Cardiac septum (tissue), 1 donor: ENCODE measurements at places on chromosomes 3 and 15. TPM values are rescaled to one million over a fixed set of nuclear protein-coding genes. Genes with fewer than 3 reads are reported as not detected.
A peak's percentile ranks its signal among the peaks of the same experiment; 100 is the strongest.

DNA sequence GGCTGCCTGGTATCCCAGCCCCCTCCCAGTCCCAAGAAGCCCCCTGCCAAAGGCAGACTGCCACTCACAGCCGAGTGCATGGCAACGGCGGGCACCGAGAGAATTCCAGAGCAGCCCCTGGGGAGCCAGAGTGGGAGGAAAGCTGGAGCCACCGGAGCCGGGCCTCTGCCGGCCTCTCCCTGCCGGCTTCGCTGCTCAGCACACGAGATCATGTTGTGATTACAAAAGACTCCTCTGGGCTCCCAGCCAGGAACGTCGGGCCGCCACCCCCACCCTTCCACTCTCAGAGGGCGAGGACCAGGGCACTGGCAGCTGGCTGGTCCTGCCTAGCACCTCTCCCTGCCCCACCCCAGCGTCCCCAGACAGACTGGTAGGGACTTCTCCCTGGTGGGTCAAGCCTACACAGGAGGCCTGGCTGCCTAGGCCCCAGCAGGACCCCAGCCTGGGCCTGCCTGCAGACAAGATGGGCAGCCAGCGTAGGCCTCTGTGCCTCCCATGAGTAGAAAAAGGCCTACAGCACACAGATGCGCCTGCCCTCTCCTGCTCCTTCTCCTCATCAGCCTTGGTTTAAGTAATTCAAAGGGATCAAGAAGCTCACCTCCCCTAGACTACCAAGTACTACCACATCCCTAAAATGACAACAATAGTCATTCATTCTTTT is at the start of gene CCDC9B:
Gene CCDC9B (minus strand): TSS at position 200 of the 661 bp plus-strand sequence. CDS start 120 bp downstream, at position 80.
- DNase-seq, result peak; percentile 95

GRCh38 chr15:79168922-79169456 is 78.4 kb upstream of the RASGRF1 start:
- DNase-seq, result peak; percentile 70

DNA sequence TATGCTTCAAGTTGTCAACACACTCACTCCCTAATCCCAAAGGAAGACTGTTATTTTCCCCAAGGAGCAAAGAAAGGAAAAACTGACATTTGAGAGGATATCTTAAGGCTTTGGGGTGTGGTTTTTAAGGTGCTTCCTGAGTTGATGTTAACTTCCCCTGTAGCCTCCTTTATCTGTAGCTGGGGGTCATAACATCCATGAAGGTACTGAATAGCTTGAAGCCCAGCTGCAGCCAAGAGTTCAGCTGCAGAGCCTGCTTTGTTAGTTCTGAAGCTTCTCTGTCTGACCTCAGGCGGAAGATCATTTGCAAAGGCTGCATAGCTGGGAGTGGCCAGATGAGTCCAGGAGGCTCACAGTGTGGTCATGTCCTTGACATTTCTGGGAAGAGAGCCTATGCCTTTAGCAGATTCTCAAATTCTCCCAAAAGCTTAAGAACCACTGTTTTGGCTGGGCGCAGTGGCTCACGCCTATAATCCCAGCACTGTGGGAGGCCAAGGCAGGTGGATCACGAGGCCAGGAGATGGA is 165.4 kb downstream of the SV2B start:
- DNase-seq, result no peak

GRCh38 chr15:80890341-80891005 is 99.1 kb downstream of the MESD start:
- DNase-seq, result no peak

DNA sequence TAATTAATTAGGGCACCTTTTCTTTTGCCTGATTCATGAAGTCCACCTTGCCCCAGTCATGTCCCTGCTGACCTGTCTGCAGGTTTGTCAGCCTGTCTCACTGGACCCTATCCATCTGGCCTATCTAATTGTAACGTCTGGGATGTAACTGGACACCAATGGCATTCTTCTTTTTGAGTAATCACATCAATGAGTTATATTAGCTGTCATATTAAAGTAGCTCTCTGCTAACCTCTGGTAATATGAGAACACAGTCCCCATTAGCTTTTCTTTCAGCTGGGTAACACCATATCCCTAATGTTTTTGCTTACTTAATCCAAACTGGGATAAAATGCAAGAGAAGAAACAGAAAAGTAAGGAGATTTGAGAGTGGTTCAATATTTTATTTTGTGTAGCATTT is 166.2 kb upstream of the VEPH1 start:
- DNase-seq, result no peak

TM4SF4 gene
- total RNA-seq, result not detected

ARL14 gene
- not detected for total RNA-seq

CLSTN2 gene
- 3.9 TPM for total RNA-seq

DNA sequence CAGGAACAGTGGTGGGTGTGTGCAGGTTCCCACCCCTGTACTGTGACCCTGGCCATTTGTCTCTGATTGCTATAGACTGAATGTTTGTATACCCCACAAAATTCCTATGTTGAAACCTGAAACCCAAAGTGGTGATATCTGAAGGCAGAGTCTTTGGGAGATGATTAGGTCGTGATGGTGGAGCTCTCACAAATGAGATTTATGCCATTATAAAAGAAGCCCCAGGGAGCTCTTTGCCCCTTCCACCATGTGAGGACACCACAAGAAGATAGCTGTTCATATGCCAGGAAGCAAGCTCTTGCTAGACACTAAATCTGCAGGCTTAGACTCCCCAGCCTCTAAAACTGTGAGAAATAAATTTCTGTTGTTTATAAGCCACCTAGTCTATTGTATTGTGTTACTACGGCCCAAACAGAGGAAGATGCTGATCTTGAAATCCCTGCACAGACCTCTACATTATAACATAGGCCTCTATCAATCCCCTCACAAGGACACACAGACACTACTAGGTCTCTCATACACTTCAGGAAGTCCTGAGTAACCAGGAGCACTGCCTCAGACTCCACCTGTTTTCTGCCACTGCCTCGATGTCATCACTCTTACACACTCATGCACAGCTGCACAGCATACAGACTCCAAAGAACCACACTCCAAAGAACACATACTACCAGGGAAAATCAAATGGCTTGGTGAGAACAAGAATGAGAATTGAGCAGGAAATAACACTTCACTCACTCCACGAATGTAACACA is 14.7 kb downstream of the IGSF11 start:
- no peak for DNase-seq

P3H2 gene
- 17.7 TPM for total RNA-seq

DNA sequence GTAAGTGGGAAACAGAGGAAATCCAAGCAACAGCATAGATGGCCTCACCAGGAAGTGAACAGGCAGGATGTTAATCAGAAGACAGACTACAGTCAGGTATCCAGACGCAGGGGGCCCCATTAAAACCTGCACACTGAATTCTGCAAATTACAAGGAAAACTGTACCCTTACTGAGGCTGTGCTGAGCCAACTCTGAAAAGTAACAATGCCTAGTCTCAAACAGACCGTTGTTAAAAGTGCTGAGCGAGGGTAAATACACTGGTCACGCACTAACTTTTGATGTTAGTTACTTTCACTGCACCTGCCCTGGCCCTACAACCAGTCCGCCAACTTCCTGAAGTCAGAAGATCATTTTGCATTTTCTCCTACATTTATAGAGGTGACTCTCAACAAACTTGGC is 1.0 kb downstream of the TAMM41 start:
- DNase-seq, result no peak

- no peak for DNase-seq
These were observed 92.2 kb downstream of the TBC1D2B start for GRCh38 chr15:77985031-77985930.

DNA sequence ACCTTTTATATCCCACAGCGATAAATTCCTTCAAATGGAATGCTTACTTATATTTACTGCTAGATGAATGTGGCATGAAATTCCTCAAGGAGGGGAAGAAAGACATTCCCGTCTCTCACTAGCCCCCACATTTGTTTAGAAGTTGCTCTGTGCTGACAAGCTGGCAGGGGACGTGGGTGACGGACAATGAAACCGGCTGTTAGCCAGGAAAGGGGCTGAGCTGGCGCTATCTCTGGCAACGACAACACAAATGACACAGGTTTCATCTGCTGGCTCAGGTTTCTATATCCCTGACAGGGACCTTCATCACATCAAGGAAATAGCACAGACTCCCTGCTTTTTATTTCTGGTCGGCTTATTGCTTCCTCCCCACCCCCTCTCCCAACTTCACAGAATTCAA is 15.8 kb downstream of the RUVBL1 start:
- no peak for DNase-seq

GRCh38 chr3:182760576-182761164 is 32.6 kb upstream of the ATP11B start:
- DNase-seq, result no peak

DNA sequence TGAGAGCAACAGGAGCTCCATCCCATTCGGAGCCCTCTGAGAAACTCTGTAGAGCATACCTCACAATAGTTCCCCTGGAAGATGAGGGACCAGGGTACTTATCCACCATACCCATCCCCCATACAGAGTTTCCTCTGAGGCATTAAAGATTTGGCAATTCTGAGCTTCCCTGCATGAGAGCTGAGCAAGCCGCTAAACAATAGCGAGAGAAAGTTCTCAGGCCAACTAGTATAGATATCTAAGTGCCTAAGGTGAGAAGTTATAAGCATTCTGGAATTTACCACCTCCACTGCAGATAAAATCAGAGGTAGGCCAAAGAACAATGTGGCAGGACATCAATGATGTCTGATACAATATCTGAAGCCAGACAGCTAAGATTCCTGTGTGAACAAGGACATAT is 129.1 kb upstream of the MBNL1 start:
- DNase-seq, result no peak

DNA sequence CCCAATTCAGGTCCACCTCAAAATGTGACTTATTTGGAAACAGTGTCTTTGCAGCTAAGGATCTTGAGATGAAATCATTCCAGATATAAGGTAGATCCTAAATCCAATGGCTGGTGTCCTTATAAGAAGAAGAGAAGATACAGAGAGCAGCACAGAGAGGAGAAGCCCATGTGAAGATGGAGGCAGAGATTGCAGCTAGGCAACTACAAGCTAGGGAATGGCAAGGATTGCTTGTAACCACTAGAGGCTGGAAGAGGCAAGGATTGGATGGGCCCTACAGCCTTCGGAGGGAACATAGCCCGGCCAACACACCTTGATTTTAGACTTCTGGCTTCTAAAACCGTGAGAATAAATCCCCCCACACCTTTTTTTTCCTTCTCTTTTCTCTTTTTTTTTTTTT is 38.5 kb downstream of the SYN2 start:
- no peak for DNase-seq

IL17RE gene
- 1.1 TPM for total RNA-seq

GRCh38 chr3:188941103-188941502 is 230.7 kb upstream of the TPRG1 start:
- no peak for DNase-seq

- DNase-seq, result no peak
These were observed 184.1 kb upstream of the MBNL1 start for GRCh38 chr3:152084441-152085158.

- DNase-seq, result no peak
These were observed 5.8 kb upstream of the DBR1 start for GRCh38 chr3:138180375-138181029.

DNA sequence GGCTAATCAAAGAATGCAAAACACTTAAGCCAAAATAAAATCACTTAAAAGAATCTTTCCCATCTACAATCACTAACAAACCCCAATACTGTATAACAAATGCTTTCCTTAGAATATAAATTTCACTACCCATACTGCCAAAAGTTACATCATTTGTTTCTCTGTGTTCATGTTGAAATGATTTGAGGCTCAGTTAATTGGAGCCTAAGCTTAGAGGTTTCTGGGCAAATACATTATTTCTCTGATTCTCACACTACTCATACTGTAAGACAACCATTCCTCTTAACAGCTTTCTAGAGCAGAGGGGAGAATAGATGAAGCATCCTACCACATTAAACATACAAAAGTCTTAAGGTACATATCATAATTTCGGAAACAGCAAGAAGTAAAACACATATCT is 2.1 kb downstream of the RIOX2 start:
- DNase-seq, result no peak

GRCh38 chr15:29635513-29636098 is 186.7 kb downstream of the TJP1 start:
- DNase-seq, result no peak

- no peak for DNase-seq
These were observed 126.0 kb downstream of the THRB start for GRCh38 chr3:24368605-24369004.

DNA sequence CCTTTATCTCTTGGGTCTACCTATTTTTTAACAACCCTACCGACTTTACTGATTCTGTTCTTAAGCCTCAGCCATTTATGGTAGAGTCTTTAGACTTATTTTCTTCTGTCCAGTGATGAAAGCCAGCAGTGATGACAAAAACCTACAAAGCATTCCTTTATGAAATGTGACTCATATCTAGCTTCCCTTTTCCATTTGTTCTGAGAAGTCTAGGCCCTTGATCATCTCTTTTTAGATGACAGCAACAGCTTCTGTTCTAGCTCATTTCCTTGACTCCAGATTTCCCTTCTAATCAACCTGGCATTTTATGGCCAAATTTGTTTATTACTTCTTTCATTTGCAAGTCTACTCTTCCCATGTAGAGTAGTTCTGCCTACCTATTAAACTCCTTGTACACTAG is 36.1 kb downstream of the CFAP44 start:
- DNase-seq, result no peak

ITGA11 gene
- 9.3 TPM for total RNA-seq

PDCD6IP gene
- total RNA-seq, result 134 TPM

- no peak for DNase-seq
These were observed 1328.9 kb downstream of the ROBO2 start for GRCh38 chr3:78368636-78369345.

DNA sequence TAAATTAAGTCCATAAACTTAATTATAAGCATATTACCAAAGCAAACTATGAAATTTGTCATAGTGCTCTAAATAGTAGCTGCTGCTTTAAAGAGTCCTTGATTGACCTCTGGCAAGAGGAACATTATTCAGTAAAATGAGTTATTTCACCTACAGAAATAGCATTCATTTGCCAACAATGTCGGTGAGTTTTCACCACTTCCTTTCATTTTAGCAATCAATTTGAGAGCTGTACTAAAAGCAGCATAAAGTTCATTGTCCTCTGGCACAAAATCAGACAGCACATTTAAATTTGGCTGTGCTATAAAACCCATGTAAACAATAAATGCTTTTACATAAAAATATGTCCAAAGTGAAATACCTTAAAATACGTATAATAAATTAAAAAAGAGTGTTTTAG is 1515.7 kb downstream of the SI start:
- DNase-seq, result no peak

ACTRT3 gene
- total RNA-seq, result 0.57 TPM

GRCh38 chr15:63634154-63634553 is 37.0 kb downstream of the FBXL22 start:
- DNase-seq, result no peak

DNA sequence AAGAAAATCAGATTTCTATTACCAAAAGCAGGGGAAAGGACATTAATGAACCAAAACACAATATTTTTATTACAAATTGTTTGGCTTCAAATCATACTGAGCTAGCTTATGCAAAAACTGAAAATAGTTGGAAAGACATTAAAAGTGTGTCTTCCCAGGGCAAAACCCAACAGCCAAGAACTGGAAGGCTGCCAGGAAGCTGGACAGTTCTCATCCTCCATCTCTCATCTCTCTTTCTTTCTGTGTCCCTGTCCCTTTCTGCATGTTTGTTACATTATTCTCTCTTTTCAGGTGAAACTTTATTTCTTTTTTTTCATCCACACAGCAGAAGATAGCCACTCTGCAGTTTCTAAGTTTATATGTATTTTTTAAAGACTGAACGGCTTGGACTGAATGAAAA is 41.1 kb upstream of the SNTN start:
- DNase-seq, result no peak
